Ascending aorta (tissue), 2 donors: ENCODE measurements at places on chromosomes 3 and 15. TPM values are rescaled to one million over a fixed set of nuclear protein-coding genes. Genes with fewer than 3 reads are reported as not detected.

DNA sequence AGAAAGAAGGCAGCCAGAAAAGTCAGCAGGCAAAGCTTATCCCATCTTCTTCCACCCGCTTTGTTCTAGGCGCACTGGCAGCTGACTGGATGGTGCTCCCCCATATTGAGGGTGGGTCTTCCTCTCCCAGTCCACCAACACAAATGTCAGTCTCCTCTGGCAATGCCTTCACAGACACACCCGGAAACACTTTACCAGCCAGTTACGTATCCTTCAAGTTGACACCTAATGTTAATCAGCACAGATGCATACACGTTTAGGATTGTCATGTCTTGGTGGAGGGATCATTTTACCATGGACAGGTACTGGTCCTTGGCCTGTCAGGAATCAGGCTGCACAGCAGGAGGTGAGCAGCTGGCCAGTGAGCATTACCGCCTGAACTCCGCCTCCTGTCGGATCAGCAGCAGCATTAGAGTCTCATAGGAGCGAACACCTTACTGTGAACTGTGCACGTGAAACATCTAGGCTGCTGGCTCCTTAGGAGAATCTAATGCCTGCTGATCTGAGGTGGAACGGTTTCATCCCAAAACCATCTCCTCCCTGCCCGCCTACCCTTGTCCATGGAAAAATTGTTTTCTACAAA lies 59.1 kb upstream of the PYDC2 start:
- H3K4me1 ChIP-seq = no peaks in the 10 kb centered on the region
- no peak for DNase-seq
- no peaks in the 10 kb centered on the region for H3K36me3 ChIP-seq
- no peak overlapping the region for H3K27ac ChIP-seq
- H3K4me3 ChIP-seq = no peak overlapping the region
- H3K27me3 ChIP-seq = no peaks in the 10 kb centered on the region

DNA sequence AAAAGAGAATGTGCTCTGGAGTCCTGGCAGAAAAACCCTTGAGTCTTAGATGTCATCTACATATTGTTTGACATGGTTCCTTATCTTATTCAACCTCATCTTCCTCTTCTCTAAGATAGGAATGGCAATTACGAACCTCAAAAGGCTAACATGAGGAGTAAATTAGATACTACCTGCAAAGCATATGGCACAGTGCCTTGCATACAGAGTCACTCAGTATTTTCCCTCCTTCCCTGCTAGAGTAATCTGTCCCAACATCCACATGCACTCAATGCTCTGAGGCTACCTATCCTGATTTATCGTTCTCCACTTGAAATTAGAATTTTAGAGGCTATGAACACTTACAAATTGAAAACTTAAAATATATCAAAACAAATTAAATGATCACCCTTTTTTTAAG lies 386.7 kb downstream of the RSL24D1 start:
- no peak overlapping the region for H3K4me3 ChIP-seq
- DNase-seq = no peak
- peak overlapping the region; percentile 6 for H3K27ac ChIP-seq

DNA sequence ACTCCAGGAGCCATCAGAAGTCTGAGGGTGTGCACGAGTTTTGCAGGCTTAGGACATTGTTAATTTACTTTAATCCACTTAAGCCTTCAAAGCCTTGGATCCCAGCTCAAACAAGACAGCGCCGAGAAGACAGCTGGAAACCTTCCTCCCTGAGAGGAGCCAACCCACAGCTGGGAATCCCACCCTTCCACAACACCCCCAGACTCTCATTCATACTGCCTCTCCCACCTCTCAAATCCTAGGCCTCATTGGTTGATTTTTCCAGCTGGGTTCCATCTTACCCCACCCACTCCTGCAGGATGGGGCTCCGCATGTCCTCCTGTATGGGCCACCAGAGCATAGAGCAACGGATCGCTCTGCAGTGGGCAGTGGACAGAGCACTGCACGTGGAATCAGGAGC lies 80.4 kb downstream of the SEMA5B start:
- no peak overlapping the region for H3K4me3 ChIP-seq
- DNase-seq = no peak
- no peaks in the 10 kb centered on the region for H3K36me3 ChIP-seq
- peaks cover 12% of the 10 kb centered on the region for H3K4me1 ChIP-seq
- no peaks in the 10 kb centered on the region for H3K27me3 ChIP-seq

DNA sequence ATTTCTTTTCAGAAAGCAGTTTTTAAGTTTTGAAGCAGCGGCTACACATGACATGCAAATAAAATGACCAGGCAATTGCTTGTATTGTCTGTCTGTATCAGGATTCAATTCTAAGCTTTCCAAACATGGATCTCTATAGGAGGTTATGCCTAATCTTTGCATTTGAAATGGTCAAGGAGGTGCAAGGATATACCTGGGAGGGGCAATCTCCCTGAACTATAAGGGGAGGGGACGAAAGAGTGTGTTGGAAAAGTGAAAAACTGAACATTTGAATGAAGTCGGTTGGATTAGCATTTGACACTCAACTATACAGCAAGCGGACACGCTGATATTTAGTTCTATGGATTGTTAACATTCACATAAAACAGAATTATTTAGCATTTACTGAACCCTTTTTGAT lies 11.7 kb downstream of the ROBO2 start:
- no peaks in the 10 kb centered on the region for H3K36me3 ChIP-seq
- no peaks in the 10 kb centered on the region for H3K27me3 ChIP-seq
- no peak overlapping the region for H3K4me3 ChIP-seq
- H3K27ac ChIP-seq = no peak overlapping the region
- DNase-seq = no peak
- no peaks in the 10 kb centered on the region for H3K4me1 ChIP-seq

DNA sequence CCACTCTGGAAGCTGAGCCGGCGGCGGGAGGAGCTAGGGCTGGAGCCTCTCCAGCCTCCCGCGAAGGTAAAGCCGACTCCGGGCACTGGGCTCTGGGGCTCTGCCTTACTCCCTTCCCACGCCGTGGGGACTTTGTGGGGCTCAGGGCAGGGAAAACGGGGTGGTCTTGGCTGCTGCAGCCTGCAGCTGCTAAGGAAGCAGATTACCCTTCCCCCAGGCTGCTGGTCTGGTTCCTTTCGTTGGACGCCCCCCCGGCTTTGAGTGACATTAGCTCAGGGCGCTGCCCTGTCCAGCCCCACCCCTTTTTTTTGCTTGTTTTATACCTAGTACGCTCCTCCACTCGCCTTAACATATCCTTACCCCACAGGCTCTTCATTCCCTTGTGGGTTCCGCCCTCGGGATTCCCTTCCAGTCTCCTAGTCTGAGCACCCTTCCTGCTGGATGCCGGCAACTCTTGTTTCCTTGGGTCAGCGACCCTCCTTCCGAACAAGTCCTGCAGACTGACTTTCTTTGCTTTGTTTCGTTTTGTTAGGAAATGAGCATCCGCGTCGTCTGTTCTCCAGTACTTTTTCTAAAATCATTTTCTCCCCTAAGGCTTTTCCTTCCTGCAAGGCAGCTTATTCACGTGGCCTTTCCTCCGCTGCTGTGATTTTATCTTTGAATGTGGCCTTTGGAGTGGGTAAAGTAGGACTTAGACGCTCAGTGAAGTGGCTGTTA lies 551 bp downstream of the DNAJC13 start:
- no peaks in the 10 kb centered on the region for H3K27me3 ChIP-seq
- DNase-seq = no peak
- H3K36me3 ChIP-seq = no peaks in the 10 kb centered on the region
- H3K27ac ChIP-seq = peak overlapping the region; percentile 77
- no peaks in the 10 kb centered on the region for H3K4me1 ChIP-seq

DNA sequence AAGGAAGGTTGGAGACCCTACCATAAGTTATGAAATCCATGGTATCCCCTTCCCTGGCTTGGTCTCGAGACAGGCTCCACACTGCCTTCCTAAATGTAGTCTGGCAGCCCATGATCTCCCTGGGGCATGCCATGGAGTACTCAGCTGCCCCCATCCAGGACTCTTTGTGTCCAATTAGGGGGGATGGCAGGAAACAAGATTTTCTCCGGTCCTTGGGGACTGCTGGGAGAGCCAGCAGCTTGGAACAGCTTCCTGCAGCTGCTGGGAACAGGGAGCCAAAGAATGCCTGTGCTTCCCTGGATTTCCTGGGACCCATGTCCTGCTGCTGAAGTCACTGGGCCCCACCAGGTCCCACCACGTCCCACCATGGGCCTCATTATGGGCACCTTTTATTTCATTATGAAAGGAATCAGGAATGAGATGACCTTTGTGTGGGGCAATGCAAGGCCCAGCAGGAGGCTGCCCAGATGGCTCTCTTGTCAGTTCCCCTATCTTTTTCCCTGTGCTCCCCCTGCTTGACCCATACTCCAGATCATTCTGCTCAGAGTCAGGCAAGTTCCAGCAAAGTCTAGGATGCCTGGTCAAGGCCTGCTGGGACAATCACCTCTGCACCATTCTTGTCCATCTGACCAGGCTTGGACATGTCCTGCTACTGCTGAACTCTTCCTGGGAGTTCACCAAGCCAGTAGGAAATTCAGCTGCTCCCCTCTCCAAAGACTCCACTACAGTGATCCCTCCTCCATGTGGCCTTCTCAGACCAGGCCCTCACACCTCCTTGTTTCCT lies 15.0 kb upstream of the DAG1 start:
- DNase-seq = no peak
- no peaks in the 10 kb centered on the region for H3K4me1 ChIP-seq

GRCh38 chr3:31187380-31187779 lies 292.9 kb upstream of the GADL1 start:
- no peaks in the 10 kb centered on the region for H3K36me3 ChIP-seq
- no peaks in the 10 kb centered on the region for H3K27me3 ChIP-seq
- no peak for DNase-seq
- no peak overlapping the region for H3K4me3 ChIP-seq
- H3K4me1 ChIP-seq = no peaks in the 10 kb centered on the region

ELL3 gene
- total RNA-seq = 39.5 TPM
